ENCODE measurements at places on chromosomes 6 and 20.

- DNase-seq = peak; percentile 62
Observed at GRCh38 chr6:15948930-15949900, 179.7 kb upstream of the MYLIP start.

GRCh38 chr6:36847991-36848390, 8.7 kb upstream of the CPNE5 start:
- DNase-seq = no peak

DNA sequence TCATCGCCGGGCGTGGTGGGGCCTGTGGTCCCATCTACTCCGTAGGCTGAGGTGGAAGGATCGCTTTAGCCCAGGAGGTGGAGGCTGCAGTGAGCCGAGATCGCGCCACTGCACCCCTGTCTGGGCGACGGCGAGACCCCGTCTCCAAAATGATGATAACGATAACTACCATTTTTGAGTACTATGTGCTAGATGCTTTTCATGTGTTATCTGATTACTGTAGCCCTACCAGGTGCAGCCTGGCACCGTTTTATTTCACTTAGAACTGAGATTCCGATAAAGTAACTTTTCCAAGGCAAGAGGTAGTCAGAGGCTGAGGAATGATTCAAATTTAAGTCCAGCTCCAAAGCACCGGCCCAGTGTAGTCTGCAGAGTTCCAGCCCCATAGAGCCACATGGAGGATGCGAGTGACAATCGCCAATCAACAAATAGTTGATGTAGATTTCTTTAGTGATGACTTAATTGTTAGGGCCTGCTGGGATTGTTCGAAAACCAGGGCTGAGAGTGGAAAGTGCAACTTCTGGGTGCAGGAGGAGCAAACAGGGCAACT, 727 bp downstream of the ERMARD start:
- no peak for DNase-seq

DNA sequence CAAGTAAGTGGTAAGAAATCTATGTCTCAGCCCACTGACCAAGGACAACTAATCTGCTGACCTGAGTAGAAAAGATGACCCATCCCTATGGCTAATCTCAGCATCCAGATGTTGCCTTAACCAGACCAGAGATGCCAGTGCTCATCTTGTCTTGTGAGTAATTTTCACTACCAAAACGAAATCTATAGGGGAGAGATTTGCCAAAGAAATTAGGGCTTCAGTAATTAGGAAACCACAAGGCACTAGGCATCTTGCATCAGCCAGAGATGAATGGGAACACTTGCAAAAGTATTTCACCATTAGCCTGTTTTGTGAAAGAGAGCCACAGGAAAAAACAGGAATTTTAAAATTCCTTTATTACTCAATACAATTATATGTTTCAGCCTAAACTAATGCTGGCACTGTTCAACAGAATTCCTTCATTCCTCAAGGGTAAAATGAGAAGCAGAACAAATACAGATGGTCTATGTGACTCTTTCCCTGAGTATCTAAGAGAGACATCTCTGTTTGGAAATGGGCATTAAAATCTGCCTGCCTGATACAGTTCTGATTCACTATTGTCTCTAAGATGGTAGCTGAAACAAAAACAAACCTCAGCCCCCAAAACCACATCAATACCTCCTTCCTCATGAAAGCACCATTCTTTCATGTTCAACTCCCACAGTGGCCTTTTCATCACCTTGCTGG, 87.8 kb downstream of the GMDS start:
- DNase-seq = no peak

- no peak for DNase-seq
Observed at GRCh38 chr6:52641388-52641787, 29.5 kb upstream of the TMEM14A start.

DNA sequence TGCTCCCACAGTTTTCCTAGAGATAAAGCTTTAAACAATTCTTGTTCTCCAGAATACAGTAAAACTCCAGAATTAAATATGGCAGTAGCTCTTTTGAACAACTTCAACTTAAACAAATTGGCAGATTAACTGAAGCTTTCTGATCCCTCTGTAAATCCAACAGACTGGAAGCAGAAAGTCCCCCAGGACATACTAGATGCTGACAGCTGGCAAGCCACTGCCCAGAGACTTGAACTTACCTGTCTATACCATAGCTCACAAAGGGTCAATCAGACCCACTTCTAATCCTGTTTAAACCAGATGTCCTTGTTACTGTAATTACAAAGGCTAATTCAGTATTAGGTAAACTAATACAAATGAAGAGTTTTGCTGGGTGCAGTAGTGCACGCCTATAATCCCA, 12.3 kb downstream of the GPLD1 start:
- DNase-seq = peak; percentile 89

DNA sequence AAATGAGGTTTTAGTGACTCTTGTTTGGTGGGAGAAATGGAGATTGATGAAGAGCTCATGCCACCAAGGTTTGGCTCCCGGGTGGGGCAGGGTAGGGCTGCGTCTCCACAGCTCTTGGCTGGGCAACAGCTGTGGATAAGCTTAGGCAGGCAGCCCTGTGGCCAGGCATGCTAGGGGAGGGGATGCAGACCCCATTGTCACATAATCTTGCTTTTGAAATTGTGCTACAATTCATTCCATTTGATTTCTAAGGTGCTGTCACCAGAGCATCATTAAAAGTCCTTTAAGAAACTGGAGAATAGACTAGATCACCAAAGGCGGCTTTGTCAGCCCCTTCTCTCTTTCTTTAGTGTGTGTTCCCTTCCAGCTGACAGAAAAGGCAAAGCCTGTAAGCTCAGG, 574.2 kb upstream of the JAG1 start:
- no peak for DNase-seq

- no peak for DNase-seq
Observed at GRCh38 chr20:3874194-3874844, 14.9 kb upstream of the PANK2 start.

DNA sequence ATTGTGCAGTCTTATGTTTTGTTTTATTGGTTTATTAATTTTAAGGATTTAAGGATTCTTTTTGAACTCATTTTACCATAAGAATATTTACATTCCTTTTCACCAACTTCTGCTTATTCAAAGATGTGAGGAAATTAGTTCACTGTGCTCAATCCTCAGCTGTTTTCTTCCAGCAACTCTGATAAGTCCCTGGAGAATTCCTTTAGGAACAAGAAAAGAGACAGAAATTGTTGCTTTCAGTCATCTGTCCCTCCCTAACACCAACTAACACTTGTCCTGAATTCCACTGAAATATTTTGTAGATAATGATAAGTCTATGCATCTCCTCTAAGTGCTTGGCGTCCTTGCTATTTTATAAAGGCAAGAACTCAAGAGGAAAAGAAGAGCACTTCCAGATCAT, 334.8 kb upstream of the MARCKS start:
- DNase-seq = no peak

DNA sequence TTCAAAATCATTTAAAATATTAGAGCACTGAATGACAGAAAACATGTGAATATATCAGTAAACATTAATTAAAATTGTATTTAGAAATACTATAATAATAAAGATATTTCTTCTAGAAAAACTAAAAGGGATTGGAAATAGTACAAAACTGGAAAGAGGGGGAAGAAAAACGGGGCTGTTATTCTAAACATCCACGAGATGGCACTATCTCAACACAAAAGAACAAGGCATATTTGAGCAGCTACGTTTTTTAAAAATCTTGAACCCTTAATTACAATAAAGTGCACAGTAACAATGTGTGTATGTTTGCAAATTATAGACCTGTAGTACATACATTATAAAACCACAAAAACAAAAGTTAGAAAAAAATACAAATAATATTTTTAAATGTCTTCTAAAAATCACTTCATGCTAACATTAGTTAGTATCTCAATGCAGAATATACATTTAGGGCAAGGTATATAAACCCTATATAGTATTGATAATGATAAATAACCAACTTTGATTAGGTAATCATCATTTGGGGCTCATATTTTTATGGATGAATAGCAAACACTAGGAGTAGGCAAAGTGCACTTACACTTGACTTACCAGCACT, 42.5 kb upstream of the PNISR start:
- no peak for DNase-seq

- no peak for DNase-seq
Observed at GRCh38 chr6:119310486-119311036, 39.0 kb downstream of the MAN1A1 start.

GRCh38 chr20:23298926-23299672, 51.5 kb upstream of the NXT1 start:
- no peak for DNase-seq

DNA sequence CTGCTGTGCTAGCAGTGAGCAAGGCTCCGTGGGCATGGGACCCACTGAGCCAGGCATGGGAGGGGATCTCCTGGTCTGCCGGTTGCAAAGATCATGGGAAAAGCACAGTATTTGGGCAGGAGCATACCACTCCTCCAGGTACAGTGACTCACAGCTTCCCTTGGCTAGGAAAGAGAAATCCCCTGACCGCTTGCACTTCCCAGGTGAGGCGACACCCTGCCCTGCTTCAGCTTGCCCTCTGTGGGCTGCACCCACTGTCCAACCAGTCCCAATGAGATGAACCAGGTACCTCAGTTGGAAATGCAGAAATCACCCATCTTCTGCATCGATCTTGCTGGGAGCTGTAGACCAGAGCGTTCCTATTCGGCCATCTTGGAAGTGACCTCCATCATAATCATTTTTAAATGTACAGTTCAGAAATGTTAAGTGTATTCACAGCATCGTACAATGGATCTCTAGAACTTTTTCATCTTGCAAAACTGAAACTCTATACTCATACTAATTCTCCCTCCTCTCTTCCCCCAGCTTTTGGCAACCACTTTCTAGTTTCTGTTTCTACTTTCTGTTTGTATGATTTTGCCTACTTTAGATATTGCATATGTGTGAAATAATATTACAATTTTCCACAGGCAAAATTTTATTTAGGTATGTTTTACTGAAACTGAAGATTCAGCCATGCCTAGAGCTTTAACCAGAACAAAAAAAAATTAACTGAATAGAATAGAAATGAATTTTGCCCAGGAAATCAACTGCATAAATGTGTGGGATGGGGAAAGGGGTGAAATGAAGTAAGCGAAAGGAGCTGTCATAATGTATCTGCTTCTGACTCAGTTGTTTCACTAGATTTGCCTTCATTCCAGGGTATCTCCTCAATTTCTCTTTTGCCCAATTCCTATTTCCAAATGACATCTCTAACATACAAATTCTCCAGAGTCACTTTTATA, 100.0 kb downstream of the RWDD2A start:
- no peak for DNase-seq

GRCh38 chr6:2953098-2953497, 18.3 kb downstream of the SERPINB6 start:
- no peak for DNase-seq

- no peak for DNase-seq
Observed at GRCh38 chr6:99297415-99297814, 52.1 kb downstream of the FAXC start.

GRCh38 chr20:3045816-3046676, at the start of gene MRPS26:
Gene MRPS26 (plus strand): TSS chr20:3046052. CDS start chr20:3046069, 17 bp downstream.
- peak; percentile 92 for DNase-seq

DNA sequence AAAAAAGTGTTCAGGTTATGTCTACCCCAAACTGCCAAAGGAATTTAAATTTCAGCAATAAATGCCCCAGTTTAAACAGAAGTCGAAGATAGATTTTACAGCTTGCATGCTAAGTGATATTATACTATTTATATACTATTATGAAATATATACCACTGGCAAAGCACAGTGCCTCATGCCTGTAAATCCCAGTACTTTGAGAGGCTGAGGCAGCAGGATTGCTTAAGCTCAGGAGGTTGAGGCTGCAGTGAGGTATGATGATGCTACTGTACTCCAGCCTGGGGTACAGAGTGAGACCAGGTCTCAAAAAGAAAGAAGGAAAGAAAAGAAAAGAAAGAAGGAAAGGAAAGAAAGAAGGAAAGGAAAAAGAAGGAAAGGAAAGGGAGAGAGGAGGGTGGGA, 102.1 kb downstream of the MTFR2 start:
- DNase-seq = no peak

- DNase-seq = no peak
Observed at GRCh38 chr6:39657355-39658135, 67.7 kb downstream of the KIF6 start.

DNA sequence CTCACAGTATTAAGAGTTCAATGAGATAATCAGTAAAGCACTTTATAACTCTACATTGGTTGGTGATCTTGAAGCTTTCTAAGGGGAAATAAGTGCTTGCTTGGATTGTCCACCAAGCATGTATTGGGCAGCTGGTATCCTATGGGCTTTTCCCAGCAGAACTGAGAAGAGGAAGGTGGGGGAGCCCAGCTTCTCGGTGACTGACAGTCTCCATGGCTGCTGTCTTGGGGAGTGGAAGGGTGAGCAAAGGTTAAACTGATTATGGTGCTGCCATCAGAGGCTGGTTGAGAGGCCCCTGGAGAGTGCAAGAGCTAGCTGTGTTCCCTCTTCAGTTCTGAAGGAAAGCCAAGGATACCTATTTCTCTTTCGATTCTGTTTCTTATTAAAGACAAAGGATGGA, 35.5 kb upstream of the ADTRP start:
- DNase-seq = peak; percentile 41

DNA sequence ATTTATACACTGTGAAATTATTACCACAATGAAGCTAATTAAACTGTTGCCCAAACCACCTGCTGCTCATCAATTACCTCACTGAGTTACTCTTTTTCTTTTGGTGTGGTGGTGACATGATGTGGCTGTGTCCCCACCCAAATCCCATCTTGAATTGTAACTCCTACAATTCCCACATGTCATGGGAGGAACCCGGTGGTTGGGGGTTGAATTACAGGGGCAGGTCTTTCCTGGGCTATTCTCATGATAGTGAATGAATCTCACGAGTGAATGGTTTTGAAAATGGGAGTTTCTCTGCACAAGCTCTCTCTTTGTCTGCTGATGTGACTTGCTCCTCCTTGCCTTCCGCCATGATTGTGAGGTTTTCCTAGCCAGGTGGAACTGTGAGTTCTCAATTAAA, 145.0 kb downstream of the LRRC1 start:
- DNase-seq = no peak

GRCh38 chr20:15579688-15580087, 993.6 kb downstream of the KIF16B start:
- no peak for DNase-seq

DNA sequence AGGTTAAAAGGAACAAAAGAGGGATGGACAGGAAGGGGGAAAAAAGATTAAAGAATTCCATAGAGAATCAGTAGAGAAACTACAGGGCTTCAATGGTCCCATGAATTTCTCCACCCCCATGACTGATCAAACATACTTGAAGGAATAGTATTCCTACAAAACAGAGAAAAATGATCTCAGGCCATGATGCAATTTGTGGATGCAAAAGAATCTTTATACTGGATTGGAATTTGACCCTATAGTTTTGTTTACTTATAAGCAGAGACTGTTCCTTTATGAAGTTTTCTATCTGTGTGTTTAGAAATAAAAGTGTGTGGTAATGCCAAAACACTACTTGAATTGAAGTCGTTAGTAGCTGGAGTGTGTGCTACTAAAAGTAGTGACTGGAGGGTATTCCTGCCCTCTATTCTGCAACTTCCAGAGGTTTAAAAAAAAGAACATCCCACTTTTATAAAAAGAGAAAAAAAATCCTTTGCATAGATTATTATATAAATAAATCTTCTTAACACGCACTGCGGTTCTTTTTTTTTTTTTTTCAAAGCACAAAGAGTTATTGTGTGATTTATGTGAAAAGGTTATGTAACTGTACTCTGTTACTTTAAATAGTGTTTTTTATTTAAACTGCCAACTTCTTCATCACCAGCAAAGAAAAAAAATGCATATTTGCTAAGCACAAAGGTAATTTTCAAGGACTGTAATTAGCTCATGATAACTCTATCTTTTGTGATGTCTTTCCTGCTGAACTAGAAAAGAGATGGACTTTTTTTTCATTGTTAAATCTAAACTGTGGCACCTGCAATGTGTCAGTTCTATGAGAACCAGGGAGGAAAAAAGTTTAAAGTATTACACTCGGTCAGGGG, 214.5 kb upstream of the CITED2 start:
- no peak for DNase-seq

All from WERI-Rb-1 (cell line).